KBM-7 (cell line): ENCODE measurements at places on chromosomes 5 and 9.
A peak's percentile ranks its signal among the peaks of the same experiment; 100 is the strongest.

DNA sequence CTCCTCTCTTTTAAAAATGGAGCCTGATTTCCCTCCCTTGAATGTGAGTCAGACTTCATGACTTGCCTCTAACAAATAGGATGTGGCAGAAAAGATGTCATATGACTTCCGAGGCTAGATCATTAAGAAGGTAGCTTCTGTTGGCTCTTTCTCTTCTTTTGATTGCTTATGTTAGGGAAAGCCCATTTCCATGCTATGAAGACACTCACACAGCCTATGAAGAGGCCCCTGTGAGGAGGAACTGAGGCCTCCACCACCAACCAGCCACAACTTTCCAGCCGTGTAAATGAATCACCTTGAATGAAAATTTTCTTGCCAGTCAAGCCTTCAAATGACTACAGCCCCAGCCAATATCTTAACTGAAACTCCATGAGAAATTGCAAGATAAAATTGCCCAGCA, 413.4 kb downstream of the TMEM38B start:
- no peak for DNase-seq

GRCh38 chr5:6490693-6491092, 42.0 kb downstream of the UBE2QL1 start:
- DNase-seq, result no peak

- DNase-seq, result no peak
These were observed 27.3 kb upstream of the FER start for GRCh38 chr5:108720391-108720790.

- DNase-seq, result peak; percentile 52
These were observed 2.8 kb downstream of the GM2A start for GRCh38 chr5:151255621-151256286.

- DNase-seq, result no peak
These were observed 32.0 kb upstream of the PANK3 start for GRCh38 chr5:168611165-168611564.

- no peak for DNase-seq
These were observed 131.0 kb upstream of the VCAN start for GRCh38 chr5:83340511-83340918.

DNA sequence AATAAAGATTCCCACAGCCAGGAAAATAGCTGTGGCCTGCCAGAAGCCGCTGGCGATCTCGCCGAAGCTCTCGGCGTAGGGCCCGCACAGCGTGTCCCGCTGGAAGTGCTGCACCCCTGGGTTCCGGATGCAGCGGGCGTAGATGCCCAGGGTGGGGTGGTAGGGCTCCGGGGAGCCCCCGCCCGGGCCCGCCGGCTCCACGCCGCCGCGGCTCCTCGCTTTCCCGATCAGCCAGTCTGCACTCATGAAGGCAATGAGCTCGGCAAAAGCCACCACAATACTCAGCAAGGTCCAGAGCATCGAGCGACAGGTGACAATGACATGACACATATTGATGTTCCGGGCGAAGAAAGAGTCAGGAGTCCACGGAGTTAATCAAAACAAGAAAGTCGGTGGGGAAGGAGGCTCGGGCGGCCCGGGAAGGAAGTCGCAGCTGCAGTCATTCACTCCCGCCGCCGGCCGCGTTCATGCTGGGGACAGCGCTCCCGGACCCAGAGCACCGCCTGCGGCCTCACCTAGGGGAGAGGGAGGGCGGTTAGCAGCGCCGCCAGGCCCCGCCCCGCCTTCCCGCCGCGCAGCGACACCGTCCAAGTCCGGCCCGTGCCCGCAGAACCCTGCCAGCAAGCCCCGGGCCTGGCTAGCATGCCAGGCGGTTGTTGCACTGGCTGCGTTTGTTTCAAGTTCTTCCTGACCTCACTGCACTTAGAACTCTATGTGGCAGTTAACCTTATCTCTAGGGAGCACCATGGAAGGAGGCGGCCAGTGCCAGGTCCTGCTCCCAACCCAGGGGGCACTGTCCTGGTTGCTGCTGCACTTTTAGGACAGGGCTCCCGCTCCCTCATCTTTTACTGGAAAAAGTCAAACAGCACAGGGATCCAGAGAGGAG, 138.4 kb downstream of the LHFPL2 start:
- peak; percentile 75 for DNase-seq

DNA sequence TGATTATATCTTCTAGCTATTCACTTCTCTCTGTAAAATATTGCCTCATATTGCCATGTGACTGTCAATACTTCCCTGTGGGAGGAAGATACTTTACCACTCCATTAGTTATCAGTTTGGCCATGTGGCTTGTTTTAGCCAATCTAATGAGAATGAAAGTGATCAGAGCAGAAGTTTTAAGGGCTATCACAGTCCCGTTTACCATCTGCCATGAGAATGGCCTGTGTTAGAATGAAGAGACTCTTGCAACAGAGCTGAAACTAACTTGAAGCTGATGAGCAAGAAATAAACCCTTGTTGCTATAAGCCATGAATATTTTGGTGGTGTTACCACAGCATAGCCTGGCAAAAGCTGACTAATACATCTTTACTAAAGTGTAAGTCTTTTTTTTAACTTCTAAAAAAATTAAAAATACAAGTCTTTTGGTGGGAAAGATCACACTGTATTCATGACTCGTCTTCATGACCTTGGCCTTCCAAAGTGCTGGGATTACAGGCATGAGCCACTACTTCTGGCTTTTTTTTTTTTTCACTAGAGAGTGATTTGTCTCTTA, 68.0 kb upstream of the CTNNA1 start:
- DNase-seq, result no peak

- DNase-seq, result peak; percentile 67
These were observed 580.8 kb downstream of the CCDC171 start for GRCh38 chr9:16133556-16134227.

GRCh38 chr9:90641086-90641485, 1.5 kb downstream of the DIRAS2 start:
- no peak for DNase-seq

- no peak for DNase-seq
These were observed 11.1 kb upstream of the MLANA start for GRCh38 chr9:5879419-5880181.

DNA sequence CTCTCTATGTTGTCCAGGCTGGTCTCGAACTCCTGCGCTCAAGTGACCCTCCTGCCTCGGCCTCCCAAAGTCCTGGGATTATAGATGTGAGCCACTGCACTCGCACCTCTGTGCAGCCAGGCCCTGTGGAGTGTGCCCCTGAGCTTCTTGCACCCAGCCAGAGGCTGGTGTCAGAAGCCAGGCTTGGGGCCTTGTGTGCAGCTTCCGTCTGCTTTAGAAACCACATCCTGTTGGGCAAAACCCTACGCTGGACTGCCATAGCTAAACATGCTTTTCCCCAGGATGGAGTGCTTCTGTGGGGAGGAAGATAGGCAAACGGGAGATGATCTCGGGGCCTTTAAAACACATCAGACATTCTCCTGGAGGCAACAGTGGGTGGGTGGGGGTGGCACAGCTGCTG, 40.1 kb downstream of the PRRT1B start:
- DNase-seq, result peak; percentile 73

DNA sequence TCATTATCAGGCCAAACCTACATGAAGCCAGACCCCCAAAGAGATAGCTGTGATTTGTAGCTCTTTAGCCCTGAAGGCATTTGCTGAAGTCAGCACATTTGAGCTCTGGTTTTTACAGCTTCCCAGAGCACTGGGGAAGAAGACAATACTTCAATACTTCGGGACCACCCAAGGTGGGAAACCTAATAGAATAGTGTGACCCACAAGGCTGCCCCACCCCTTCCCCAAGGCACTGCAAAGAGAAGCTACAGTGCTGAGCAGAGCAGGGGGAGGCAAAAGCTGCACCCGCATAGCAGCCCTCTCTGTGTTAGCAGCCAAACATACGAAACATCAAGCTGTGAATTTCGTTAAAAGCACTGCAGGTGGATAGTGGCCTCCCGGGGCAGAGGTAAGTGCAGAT, 87.3 kb downstream of the HSD17B3 start:
- DNase-seq, result no peak

- DNase-seq, result no peak
These were observed 222.5 kb downstream of the EPB41L4A start for GRCh38 chr5:112196584-112196983.

DNA sequence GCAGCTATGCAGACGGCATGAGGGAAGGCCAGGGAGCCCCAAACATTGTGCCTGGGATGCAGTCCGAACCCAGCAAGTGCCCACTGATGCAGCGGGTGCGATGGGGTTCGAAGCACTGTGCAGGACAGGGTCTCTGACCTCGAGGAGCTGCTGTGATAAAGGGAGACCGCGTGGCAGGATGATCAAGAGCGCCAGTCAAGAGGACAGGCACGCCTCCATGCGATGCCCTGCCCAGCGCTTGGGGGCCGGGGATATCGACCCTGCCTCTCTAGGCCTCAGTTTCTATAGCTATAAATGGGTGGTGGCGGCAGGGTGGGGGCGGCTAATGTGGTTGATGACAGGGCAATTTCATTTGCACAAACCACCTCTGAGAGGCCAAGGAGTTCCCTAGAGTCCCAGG, 84.7 kb upstream of the BARHL1 start:
- no peak for DNase-seq

DNA sequence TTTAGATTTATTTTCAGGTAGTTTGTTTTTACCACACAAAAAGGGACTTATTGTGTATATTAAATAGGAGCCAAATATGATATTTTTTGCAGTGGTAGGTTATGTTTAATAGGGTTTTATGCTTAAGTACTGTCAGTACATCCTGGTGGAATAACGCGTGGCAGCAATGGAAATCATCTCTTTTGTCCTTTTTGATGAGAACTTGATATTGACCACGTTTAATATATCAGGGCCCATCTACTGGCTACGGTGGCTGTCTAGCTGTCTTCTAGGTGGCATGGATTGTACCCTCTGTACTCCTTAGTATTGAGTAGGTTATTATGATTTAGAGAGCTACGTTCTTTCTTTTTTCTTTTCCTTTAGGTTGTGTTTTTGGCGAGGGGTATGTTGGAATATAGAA, 2.6 kb downstream of the BASP1 start:
- DNase-seq, result no peak

- no peak for DNase-seq
These were observed 417.4 kb downstream of the CETN3 start for GRCh38 chr5:89992201-89992600.

GRCh38 chr9:81633952-81634854, 55.1 kb downstream of the TLE1 start:
- DNase-seq, result no peak

DNA sequence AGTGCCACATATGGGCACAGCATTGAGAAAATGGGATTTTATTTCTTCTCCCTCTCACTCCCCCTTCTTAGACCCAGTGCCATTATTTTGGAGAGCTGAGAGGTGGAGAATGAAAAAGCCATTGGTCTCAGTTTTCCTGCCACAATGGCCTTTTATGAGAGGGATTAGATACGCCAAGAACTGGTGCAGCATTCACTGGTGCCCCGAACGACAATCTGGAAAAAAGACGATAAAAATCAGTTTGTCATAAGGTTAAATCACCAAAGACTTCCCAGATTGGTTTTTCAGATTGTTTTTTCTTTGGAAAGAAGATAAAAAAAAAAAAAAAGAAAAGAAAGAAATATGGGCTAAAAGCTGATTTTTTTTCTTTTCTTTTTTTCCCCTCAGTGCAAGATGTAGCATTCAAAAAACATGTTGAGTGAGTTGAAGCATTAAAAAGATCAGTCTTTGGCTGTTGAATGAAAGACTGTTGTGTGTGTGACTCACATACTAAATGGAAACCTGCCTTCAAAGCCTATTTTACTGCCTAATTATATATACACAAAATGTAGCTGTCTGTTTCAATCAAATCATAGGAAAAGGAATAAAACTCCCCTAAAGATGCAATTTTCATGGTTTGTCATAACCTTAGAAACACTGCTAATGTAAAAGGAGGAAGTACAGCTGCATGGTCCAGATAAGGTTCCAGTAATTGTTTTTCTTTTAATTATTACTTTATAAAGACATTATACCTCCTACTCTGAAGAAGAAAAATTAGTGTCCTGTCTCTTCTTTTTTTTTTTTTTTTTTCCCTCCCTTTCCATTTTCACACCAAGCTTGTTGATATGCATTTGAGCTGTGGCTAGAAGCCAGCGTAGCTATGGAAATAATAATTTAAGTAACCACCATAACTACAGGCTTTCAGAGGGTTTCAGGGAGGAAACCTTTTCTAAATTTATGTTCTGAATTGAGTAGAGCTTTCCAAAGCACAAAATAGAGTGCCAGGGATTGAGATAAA, 27.2 kb upstream of the ZNF608 start:
- peak; percentile 72 for DNase-seq

GRCh38 chr5:31990701-31991110, 183.4 kb downstream of the GOLPH3 start:
- DNase-seq, result no peak

DNA sequence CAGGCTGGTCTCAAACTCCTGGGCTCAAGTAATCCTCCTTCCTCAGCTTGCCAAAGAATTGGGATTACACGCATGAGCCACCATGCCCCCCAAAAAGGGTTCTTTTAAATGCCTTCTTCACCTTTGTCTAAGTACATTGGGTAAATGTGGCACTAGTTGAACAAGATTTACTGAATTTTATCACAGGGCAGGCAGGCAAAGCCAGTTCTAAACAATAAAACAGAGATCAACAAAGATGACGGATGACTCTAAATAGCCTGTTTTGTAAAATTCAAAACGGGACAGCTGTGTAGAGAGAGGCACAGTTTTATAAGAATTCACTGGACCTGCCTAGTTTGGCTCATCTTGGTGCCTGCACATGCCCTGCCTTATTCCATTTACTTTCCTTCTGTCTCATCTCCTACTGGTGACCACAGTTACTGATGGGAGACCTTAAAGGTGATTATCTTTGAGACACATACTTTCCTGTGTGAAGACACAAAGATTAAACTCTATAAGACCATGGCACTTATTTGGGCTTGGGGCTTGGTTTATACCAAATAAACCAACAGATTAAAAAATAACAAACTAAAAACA, 149.6 kb upstream of the DMRT1 start:
- no peak for DNase-seq

- no peak for DNase-seq
These were observed 8.5 kb upstream of the ANGPTL2 start for GRCh38 chr9:127130661-127131538.

DNA sequence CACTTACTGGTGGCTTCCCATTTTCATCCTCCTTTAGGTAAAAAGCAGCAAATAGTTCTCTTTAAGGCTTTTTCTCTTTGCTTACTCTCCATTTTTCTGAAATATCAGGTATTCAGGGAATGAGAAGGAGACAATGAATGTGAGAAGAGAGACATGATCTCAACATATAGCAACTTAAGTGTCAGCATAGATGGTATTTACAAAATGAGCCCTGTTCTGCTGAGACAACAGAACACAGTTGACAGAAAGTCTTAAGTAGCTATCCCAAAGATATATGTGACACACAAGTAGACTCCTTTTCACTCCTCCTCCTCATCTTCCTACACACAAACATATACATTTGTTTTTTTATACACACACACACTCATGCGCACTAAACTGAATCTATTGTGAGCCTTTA, 649.3 kb upstream of the WWC1 start:
- no peak for DNase-seq

- DNase-seq, result no peak
These were observed 6.0 kb downstream of the SOHLH1 start for GRCh38 chr9:135693265-135693664.

GRCh38 chr5:170865622-170866021, 3.8 kb downstream of the RANBP17 start:
- no peak for DNase-seq

GRCh38 chr5:80958616-80959015, 1.5 kb upstream of the RASGRF2 start:
- DNase-seq, result no peak
